Stimulated activated CD8-positive, alpha-beta memory T cell treated with anti-CD3 and anti-CD28 coated beads, Interleukin-4, amount 100 ng/mL, for 1 hour (primary cell): ENCODE measurements at places on chromosomes 6 and 20.
A peak's percentile ranks its signal among the peaks of the same experiment; 100 is the strongest.

DNA sequence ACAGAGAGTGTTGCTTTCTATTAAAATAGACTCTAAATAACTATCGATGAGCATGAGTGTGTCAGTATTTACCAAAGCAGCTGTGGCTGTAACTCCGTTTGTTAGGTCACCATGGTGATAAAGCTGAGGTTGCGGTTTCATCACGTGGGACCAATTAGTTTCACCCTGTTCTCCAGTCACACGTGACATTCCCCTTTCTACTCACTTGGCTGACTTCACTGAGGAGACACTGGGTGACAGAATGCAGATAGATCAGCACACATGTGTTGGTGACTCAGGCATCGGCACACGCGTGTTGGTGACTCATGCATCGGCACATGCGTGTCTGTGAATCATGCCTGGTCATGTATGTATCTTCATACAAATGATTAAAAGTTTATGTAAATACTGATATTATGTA lies 285.4 kb downstream of the THBS2 start:
- no peak for DNase-seq

- no peak for DNase-seq
These were observed 1.8 kb upstream of the CTSZ start for GRCh38 chr20:59008715-59009336.

- no peak for DNase-seq
These were observed 3.3 kb downstream of the MTHFD1L start for GRCh38 chr6:150868759-150869158.

DNA sequence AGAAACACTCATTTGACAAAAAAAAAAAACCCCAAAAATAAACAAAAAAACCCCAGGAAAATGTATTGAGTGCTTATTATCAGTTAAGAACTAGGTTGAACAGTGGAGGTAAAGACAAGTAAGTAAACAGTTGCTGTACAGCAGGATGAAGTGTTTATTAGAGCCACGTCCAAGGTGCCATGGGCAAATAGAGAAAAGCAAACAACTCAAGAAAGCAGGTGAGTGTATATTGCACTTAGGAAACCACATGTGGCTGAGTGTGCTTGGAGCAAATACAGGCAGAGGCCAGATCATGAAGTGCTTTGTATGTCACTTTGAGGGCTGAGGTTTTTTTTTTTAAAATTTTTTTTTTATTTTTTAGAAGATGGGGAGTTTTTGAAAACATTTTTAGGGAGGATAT lies 98.3 kb downstream of the MACROD2 start:
- DNase-seq, result no peak

DNA sequence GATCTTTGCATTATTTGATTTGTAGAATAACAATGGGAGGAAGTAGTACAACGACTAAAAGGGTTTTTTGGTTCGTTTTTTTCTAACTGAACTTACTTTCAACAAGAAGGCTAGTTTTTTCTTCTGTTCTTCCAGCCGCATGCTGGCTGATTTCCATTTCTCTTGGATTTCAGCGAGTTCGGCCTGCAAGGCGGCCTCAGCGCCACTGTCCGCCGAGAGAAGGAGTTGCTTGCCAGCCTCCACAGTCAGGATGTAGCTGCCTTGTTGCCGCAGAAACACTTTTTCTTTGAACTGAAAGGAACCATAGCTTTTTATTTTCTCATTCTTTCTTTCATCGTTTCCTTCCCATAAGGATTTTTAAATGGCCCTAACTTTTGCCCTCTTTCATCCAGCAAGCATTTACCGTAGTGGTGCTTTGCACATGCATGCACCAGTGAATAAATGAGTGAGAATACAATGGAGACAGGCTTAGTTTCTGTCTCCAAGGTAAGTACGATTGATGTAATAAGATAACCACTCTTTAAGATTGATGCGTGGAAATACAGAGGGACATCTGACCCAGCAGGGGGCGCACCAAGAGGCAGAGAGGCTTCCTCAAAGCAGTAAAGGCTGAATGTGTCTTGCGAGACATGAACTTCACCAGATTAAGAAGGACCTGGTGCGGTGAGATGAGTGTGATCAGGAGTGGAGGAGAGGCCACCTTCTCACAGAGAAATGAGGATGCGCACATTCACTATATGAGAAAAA lies 398.8 kb downstream of the ESR1 start:
- peak; percentile 29 for DNase-seq

GRCh38 chr6:133114973-133115372 lies 126.2 kb upstream of the EYA4 start:
- no peak for DNase-seq

DNA sequence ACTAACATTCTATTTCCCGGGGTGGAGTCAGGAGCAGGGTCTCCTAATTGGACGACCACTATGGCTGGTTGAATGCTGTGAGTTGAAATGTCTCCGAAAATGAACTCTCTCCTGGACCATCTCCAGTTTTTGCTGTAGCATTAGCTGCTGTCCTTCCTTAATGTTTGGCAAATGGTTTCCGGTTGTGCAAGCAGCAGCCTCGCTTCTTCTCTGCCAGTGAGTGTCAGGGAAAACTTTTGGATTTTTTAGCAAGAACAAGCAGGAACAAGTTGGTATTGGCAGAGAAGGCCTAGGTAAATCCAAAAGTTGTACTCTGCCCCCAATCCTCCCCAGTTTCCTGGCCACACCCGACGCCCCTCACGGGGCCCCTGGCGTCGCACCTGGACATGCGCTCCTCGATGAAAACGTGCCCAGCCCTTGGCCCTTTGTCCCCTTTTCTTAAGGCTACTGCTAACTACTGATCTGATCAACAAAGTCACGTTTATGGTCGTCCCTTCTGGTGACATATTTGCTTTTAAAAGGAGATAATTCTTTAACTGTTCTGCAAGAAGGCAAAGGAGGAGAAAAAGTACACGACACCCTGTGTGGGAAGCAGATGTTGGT lies 103.2 kb downstream of the ARMC2 start:
- no peak for DNase-seq
